Endothelial cell of umbilical vein (primary cell): ENCODE measurements at places on chromosomes 11 and 22. TPM values are rescaled to one million over a fixed set of nuclear protein-coding genes. Genes with fewer than 3 reads are reported as not detected.
A peak's percentile ranks its signal among the peaks of the same experiment; 100 is the strongest.

The RFPL2 gene
- not detected in 2 replicates for total RNA-seq

The SCUBE2 gene
- 1.6 and 3.5 TPM in 2 replicates for total RNA-seq

The LRRN4CL gene
- total RNA-seq: 0.20 and 0.37 TPM in 2 replicates

The PDE2A gene
- total RNA-seq: 14.3 and 14.8 TPM in 2 replicates

The MS4A2 gene
- not detected in 2 replicates for total RNA-seq

The TPST2 gene
- 48.4 and 49.4 TPM in 2 replicates for total RNA-seq

The SLC1A2 gene
- not detected in 2 replicates for total RNA-seq

The CHRDL2 gene
- total RNA-seq: not detected in 2 replicates

The TRPM5 gene
- not detected in 2 replicates for total RNA-seq

The SERPIND1 gene
- total RNA-seq: 0.25 and 1.8 TPM in 2 replicates

The HSPB2 gene
- not detected in 2 replicates for total RNA-seq

The CDKN1C gene
- 5.2 and 9.0 TPM in 2 replicates for total RNA-seq

GRCh38 chr22:48920776-48921241 lies 906.9 kb downstream of the BRD1 start:
- H3K36me3 ChIP-seq: no peaks in the 10 kb centered on the region
- no peak overlapping the region for H3K4me3 ChIP-seq
- no peak for DNase-seq
- no peaks in the 10 kb centered on the region for H3K27me3 ChIP-seq
- no peak overlapping the region for H3K27ac ChIP-seq

DNA sequence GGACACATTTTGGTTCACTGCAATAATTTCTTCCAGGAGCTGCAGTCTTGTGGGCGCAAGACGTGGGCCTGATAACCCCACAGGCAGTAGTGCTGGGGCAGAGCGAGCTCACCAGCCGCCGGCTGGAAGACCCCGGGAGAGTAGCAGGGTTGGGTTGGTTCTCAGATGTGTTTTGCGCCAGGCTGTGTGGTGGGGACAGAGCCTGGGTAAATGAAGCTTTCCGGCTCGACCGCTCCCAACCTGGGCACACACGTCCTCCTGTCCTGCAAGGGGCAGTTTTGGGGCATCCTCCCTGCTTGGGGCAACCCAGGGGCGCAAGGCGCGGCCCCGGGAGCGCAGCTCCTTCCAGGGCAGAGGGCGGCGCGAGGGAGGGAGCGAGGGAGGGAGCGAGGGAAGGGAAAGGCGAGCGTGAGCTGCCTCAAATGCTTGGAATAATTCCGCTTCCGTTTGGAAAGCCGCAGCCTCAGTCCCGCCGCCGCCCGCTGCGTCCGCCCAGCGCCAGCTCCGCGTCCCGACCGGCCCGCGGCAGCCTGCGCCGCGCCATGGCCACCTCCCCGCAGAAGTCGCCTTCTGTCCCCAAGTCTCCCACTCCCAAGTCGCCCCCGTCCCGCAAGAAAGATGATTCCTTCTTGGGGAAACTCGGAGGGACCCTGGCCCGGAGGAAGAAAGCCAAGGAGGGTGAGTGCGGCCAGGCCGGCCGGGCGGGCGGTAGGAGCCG lies at the start of gene PARVA:
PARVA (plus strand) TSS at position 466 of the 718 bp plus-strand sequence; CDS start at position 543, 77 bp downstream.
- peak within 1 kb of the TSS; percentile 78 for H3K4me3 ChIP-seq
- H3K27ac ChIP-seq: peak within 1 kb of the TSS; percentile 95

- peaks cover 36% of the 10 kb centered on the region for H3K36me3 ChIP-seq
- DNase-seq: peak; percentile 39
- H3K4me3 ChIP-seq: no peak overlapping the region
- no peaks in the 10 kb centered on the region for H3K27me3 ChIP-seq
- H3K27ac ChIP-seq: no peak overlapping the region
These were observed 9.7 kb downstream of the MCAM start for GRCh38 chr11:119307219-119307618.

DNA sequence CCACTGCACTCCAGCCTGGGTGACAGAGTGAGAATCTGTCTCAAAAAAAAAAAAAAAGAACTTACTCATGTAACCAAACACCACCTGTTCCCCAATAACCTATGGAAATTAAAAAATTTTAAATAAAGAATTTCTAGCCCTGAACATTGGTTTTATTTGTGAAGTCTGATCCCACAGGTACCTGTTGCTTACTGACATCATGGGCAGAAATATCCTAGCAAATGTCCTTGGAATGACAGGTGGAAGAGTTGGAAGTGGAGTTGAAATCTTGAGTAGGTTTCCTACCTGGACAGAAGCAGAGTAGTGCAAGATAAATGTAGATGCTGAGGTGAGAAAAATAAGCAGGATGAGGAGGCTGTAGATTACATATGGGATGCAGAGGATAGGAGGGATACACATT lies 17.2 kb downstream of the CD3D start:
- DNase-seq: no peak
- peaks cover 4% of the 10 kb centered on the region for H3K27me3 ChIP-seq
- H3K4me1 ChIP-seq: no peaks in the 10 kb centered on the region
- no peak overlapping the region for H3K27ac ChIP-seq

- H3K36me3 ChIP-seq: peaks cover 7% of the 10 kb centered on the region
- no peaks in the 10 kb centered on the region for H3K4me1 ChIP-seq
- DNase-seq: no peak
- H3K27ac ChIP-seq: no peak overlapping the region
These were observed 25.9 kb upstream of the SCARF2 start for GRCh38 chr22:20463324-20464095.

DNA sequence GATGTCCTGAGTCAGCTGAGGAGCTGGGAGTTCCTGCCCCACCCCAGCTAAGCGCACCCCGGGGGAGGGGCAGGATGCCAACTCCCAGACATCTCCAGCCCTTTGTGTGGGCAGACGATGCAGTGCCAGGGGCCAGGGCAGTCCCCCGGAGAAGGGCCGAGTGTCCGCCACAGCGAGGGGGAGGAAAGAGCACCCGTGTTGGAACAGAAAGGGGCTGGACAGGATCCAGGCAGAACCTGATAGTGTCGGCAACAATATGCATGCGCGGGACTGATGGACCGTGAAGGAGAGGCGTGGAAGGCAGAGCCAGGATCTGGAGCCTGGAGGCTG lies 1434.7 kb downstream of the BRD1 start:
- no peaks in the 10 kb centered on the region for H3K27me3 ChIP-seq
- H3K4me1 ChIP-seq: no peaks in the 10 kb centered on the region
- H3K27ac ChIP-seq: no peak overlapping the region

- peaks cover 10% of the 10 kb centered on the region for H3K27me3 ChIP-seq
- H3K36me3 ChIP-seq: no peaks in the 10 kb centered on the region
- no peak overlapping the region for H3K4me3 ChIP-seq
- DNase-seq: no peak
- no peaks in the 10 kb centered on the region for H3K4me1 ChIP-seq
These were observed 2.3 kb upstream of the PRG2 start for GRCh38 chr11:57392763-57393105.

DNA sequence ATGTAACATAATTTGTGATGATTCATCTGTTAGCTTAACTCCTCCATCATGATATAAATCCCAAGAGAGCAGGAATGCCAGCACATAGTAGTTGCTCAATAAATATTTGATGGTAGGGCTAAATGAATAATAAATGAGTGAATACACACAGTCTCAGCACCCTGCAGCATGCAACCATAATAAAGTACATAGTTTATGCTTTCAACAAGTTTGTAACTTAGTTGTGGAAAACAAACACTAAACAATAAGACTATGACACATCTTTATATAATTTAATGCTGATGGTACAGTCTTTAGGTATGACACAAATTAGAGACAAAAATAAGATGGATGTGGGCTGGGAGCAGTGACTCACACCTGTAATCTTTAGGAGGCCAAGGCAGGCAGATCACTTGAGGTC lies 3.8 kb downstream of the ALKBH8 start:
- H3K36me3 ChIP-seq: peaks cover 3% of the 10 kb centered on the region
- H3K27me3 ChIP-seq: no peaks in the 10 kb centered on the region
- H3K4me3 ChIP-seq: no peak overlapping the region
- peaks cover 36% of the 10 kb centered on the region for H3K4me1 ChIP-seq
- peak; percentile 13 for DNase-seq
- peak overlapping the region; percentile 82 for H3K27ac ChIP-seq

DNA sequence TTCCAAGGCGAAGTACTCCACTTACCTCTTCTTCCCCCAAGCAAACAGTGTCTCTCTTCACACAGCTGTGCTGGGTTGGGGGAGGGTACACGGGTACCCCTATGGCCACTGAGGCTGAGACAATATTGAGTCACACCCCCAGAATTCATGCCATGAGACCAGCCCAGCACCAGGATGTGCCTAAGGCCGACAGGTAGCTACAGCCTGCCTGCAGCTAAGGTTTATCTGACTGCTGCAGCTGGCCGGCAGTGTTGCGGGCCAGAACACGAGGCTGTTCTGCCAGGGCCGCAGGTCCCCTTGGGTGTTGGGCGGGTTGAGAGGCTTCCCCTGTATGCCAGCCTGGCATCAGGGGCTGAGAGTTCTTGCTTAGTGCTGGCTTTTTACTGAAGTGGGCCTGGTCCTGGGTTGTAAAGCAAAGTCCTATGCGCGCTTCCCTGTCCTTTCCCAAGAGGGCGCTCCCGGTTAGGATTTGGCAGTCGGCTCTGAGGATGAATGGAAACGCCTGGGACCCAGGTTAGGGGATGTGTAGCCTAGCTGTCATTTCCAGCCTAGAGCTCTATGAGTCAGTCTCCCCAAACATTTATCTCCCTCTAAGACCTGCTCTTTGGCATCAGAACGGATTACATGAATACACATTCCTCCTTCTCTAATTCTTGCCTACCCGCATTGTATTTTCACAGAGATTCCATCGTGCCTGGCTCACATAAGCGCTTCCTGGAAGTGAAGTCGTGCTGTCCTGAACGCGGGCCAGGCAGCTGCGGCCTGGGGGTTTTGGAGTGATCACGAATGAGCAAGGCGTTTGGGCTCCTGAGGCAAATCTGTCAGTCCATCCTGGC lies 7.1 kb downstream of the USP18 start:
- H3K4me1 ChIP-seq: peaks cover 22% of the 10 kb centered on the region
- no peaks in the 10 kb centered on the region for H3K36me3 ChIP-seq
- no peak overlapping the region for H3K4me3 ChIP-seq
- H3K27ac ChIP-seq: peak overlapping the region; percentile 61
- DNase-seq: peak; percentile 83

GRCh38 chr11:22734628-22735345 lies 68.4 kb downstream of the GAS2 start:
- DNase-seq: no peak
- H3K27me3 ChIP-seq: no peaks in the 10 kb centered on the region
- H3K4me3 ChIP-seq: no peak overlapping the region
- H3K4me1 ChIP-seq: no peaks in the 10 kb centered on the region
- no peak overlapping the region for H3K27ac ChIP-seq
- no peaks in the 10 kb centered on the region for H3K36me3 ChIP-seq

DNA sequence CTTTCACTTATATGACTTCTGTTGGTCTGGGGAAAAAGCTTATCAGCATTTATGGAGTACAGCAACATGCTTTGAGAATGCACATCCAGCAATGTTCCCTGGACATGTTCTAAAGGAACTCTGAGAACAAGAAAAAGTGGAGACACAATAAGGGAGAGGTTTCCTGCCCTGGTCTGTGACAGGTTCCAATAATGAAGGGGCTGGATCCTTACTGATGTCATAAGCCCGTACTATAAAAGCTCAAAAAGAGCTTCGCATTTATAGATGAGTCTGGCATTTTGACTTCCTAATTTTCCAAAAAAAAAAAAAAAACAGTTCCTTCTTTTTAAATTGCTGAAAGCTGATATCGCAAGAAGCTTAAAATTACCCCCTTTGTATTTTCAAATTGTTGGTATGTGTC lies 129.1 kb downstream of the MPPED2 start:
- no peaks in the 10 kb centered on the region for H3K4me1 ChIP-seq
- H3K36me3 ChIP-seq: no peaks in the 10 kb centered on the region
- DNase-seq: no peak
- H3K4me3 ChIP-seq: no peak overlapping the region
- no peaks in the 10 kb centered on the region for H3K27me3 ChIP-seq

GRCh38 chr11:116786966-116787365 lies 857 bp downstream of the ZPR1 start:
- H3K4me3 ChIP-seq: peak overlapping the region; percentile 88
- peak overlapping the region; percentile 40 for H3K27ac ChIP-seq
- peaks cover 13% of the 10 kb centered on the region for H3K4me1 ChIP-seq
- peaks cover 23% of the 10 kb centered on the region for H3K36me3 ChIP-seq
- no peaks in the 10 kb centered on the region for H3K27me3 ChIP-seq
- DNase-seq: no peak

- no peaks in the 10 kb centered on the region for H3K4me1 ChIP-seq
- no peaks in the 10 kb centered on the region for H3K36me3 ChIP-seq
- no peaks in the 10 kb centered on the region for H3K27me3 ChIP-seq
- H3K27ac ChIP-seq: no peak overlapping the region
- no peak overlapping the region for H3K4me3 ChIP-seq
- DNase-seq: peak; percentile 55
These were observed 109.7 kb upstream of the RRM1 start for GRCh38 chr11:3984896-3985295.

DNA sequence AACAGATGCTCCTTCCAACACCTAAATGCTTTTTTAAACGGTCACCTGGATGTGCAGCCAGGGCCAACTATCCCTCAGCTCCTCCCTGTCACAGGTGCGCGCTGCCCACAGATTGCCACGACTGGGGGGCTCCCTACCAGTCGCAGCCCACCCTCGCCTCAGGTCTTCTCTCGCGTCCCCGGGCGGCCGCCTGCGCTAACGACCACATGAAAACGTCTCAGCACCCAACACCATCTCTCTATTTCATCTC lies 469 bp downstream of the ZBED5 start:
- peak overlapping the region; percentile 80 for H3K27ac ChIP-seq
- peak overlapping the region; percentile 94 for H3K4me3 ChIP-seq
- no peak for DNase-seq
- H3K4me1 ChIP-seq: peaks cover 8% of the 10 kb centered on the region
- H3K27me3 ChIP-seq: no peaks in the 10 kb centered on the region

- no peak for DNase-seq
- no peak overlapping the region for H3K4me3 ChIP-seq
- no peak overlapping the region for H3K27ac ChIP-seq
These were observed 22.0 kb downstream of the CREB3L1 start for GRCh38 chr11:46299451-46299961.

GRCh38 chr11:116328851-116329250 lies 443.9 kb downstream of the BUD13 start:
- no peak overlapping the region for H3K4me3 ChIP-seq
- no peaks in the 10 kb centered on the region for H3K27me3 ChIP-seq
- no peak for DNase-seq
- no peak overlapping the region for H3K27ac ChIP-seq

- no peaks in the 10 kb centered on the region for H3K36me3 ChIP-seq
- no peak for DNase-seq
- H3K4me1 ChIP-seq: no peaks in the 10 kb centered on the region
- no peak overlapping the region for H3K27ac ChIP-seq
- no peaks in the 10 kb centered on the region for H3K27me3 ChIP-seq
These were observed 509.0 kb downstream of the BUD13 start for GRCh38 chr11:116263770-116264169.

DNA sequence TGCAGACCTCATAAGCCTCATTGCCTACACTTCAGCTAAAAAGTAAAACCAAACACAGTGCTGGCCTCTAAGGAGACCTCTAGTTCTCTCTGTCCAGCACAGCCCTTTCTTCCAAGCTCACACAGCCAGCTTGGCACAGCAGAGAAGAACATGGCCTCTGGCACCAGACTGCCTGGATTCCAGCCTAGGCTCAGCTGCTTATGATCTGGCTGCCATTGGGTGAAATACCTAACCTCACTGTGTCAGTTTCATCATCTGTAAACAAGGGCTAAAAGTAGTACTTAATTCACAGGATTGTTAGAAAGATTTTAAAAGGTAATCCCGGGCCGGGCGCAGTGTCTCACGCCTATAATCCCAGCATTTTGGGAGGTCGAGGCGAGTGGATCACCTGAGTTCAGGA lies 9.9 kb upstream of the ACER3 start:
- no peak for DNase-seq
- no peak overlapping the region for H3K27ac ChIP-seq
- H3K27me3 ChIP-seq: no peaks in the 10 kb centered on the region
- H3K36me3 ChIP-seq: no peaks in the 10 kb centered on the region
- H3K4me3 ChIP-seq: no peak overlapping the region
- no peaks in the 10 kb centered on the region for H3K4me1 ChIP-seq
